Fibroblast of skin of back (primary cell): ENCODE measurements at places on chromosomes 3 and 15.

DNA sequence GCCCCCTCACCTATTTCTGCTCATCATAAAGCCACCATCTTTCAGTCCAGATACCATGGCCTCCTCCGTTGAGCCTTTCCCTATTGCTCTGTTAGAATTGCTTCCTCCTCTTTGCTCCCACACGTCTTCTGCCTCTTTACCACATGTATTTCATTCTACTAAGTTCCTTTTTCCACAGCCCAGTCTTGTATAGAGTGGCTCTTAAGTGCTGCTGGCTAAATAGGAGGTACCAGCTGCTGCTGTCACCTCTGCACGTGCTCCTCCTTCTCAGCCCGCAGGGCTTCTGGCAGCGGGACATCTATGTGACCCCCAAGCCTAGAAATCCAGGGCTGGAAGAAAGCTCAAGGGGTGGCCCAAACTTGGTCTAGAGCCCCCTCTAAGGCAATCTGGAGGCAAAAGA, 38.8 kb upstream of the PLXND1 start:
- no peak for DNase-seq

GRCh38 chr3:184460276-184460675, 80.4 kb downstream of the CHRD start:
- DNase-seq = no peak

- DNase-seq = no peak
Observed at GRCh38 chr3:126390751-126391150, 4.0 kb upstream of the CFAP100 start.

DNA sequence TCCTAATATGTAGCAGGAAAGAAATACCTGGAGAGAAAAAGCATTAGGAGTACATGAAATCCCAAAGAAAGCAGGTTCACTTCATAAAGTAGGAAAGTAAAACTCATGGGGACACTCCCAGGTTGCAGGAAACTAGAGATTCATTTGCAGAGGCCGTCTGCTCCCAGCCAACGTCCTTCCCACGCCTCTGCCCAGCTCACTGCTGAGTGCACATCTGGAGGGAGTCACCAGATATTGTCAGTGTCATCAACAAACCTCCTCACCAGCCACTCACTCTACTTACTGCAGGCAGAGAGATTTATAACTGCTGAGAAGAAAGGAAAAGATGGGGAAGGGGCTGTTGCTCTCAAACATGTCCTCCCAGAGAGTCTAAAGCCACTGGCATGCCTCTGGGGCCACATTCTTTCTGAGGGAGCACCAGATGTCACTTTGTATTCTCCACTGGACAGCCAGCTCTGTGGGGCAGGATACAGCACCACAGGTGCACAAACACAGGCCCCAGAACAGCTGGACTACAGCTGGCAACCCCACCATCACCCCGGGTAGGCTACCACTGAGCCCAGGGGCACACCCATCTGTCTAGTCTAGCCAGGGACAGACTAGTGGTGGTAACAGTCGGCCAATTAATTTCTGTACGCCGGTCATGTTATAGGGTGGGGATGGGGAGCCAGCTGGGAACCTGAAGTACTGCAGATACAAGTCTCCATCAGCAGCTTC, 64.5 kb downstream of the NPTN start:
- DNase-seq = no peak

DNA sequence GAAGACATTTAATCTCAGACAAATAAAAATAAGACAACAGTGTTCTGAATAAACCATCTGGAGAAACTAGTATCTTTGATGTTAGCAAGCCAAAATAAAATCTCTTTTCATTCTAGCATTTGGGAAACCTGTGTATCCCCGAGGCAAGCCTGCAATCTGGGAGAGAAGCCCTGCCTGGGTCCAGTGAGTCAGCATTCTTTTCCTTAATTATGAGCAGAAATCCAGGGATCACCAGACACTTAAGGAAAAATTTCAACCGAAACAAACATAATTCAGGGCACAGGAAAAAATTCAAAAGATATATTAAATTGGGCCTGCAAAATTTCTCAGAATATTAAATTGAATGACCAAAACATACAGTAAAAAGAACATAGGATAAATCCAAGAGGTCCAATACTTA, 4.2 kb downstream of the NCBP2 start:
- no peak for DNase-seq
